ENCODE measurements at places on chromosomes 6 and 20. TPM values are rescaled to one million over a fixed set of nuclear protein-coding genes. Genes with fewer than 3 reads are reported as not detected.

The FLRT3 gene
- total RNA-seq, result 4.6 TPM

The TUBB2B gene
- 14.9 TPM for total RNA-seq

The RTN4IP1 gene
- total RNA-seq, result 11.0 TPM

The MEI4 gene
- not detected for total RNA-seq

The TRIM38 gene
- total RNA-seq, result 9.4 TPM

The KCNK17 gene
- not detected for total RNA-seq

The ABCF1 gene
- 39.5 TPM for total RNA-seq

The KHDC1 gene
- 2.1 TPM for total RNA-seq

The PMEPA1 gene
- total RNA-seq, result 6.4 TPM

The TRAPPC3L gene
- total RNA-seq, result not detected

The OR2B6 gene
- not detected for total RNA-seq

The GSTA2 gene
- total RNA-seq, result 1.00 TPM

The TCP1 gene
- 53.1 TPM for total RNA-seq

The CCDC167 gene
- 16.9 TPM for total RNA-seq

The ZNF133 gene
- total RNA-seq, result 21.7 TPM

The PSORS1C1 gene
- total RNA-seq, result 19.0 TPM

The TTBK1 gene
- 0.32 TPM for total RNA-seq

The HLA-DQA1 gene
- total RNA-seq, result 4.5 TPM

The DUSP15 gene
- total RNA-seq, result 1.1 TPM

The ABHD16A gene
- total RNA-seq, result 45.4 TPM

The CLVS2 gene
- 0.32 TPM for total RNA-seq

The PSMB8 gene
- 82.7 TPM for total RNA-seq

The FAM217B gene
- 2.2 TPM for total RNA-seq

The CNBD2 gene
- 7.8 TPM for total RNA-seq

The ERVFRD-1 gene
- not detected for total RNA-seq

The ZNF311 gene
- total RNA-seq, result not detected

The ENPP5 gene
- 3.3 TPM for total RNA-seq

The ZSCAN23 gene
- 17.1 TPM for total RNA-seq

The EFCAB8 gene
- 0.14 TPM for total RNA-seq

The SSTR4 gene
- total RNA-seq, result not detected

The AIF1 gene
- total RNA-seq, result 9.4 TPM

The UTRN gene
- 42.3 TPM for total RNA-seq

The OPRM1 gene
- total RNA-seq, result not detected

The CTCFL gene
- total RNA-seq, result not detected

All from transverse colon (tissue), 4 donors.